H1 (cell line): ENCODE measurements at places on chromosomes 2 and 18. TPM values are rescaled to one million over a fixed set of nuclear protein-coding genes. Genes with fewer than 3 reads are reported as not detected.

ADCYAP1 gene
- polyA plus RNA-seq, result 0.02 and 0.14 TPM in 2 replicates

GNLY gene
- polyA plus RNA-seq, result 0.03 TPM in 1 of 2 replicates, not detected in the other

NTSR2 gene
- polyA plus RNA-seq, result 0.05 and 0.09 TPM in 2 replicates

PREPL gene
- 9.2 and 13.6 TPM in 2 replicates for polyA plus RNA-seq

SPP2 gene
- polyA plus RNA-seq, result not detected in 2 replicates
